ENCODE measurements at places on chromosomes 4 and X.

DNA sequence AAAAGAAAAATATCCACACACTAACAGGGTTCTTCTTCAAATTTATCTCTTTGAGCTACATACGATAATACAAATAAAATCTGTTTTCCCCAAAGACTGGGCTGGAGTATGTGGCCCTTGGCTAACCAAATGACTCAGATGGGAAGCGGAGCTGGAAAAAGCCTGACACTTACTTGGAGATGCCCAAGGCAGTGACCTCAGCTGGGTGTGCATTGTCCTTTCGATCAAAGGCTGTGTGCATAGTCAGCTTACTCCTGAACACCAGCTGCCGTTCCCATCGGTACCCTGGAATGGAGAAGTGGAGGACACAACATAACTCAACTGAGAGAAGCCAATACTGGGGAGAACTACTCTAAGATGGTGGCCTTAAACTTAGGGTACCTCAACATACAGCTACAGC, 95.1 kb downstream of the CDS1 start:
- DNase-seq: no peak

DNA sequence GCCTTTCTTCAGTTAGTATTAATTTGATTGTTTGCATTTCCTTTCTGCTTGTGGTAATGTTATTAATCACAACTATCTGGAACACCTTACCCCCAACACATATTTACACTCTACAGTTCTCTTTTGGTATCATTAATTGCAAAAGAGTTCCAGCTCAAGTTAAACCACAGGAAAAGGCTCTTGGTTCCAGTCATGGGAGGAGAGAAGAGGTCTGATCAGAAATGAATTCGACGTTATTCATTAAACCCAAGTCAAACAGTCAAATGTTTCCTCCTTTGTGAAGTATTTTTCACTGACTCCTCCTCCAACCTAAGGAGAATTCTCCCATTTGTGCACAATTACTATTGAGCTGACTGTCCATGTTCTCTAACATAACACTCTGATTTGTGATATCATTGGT, 91.4 kb downstream of the SLC39A8 start:
- DNase-seq: no peak

DNA sequence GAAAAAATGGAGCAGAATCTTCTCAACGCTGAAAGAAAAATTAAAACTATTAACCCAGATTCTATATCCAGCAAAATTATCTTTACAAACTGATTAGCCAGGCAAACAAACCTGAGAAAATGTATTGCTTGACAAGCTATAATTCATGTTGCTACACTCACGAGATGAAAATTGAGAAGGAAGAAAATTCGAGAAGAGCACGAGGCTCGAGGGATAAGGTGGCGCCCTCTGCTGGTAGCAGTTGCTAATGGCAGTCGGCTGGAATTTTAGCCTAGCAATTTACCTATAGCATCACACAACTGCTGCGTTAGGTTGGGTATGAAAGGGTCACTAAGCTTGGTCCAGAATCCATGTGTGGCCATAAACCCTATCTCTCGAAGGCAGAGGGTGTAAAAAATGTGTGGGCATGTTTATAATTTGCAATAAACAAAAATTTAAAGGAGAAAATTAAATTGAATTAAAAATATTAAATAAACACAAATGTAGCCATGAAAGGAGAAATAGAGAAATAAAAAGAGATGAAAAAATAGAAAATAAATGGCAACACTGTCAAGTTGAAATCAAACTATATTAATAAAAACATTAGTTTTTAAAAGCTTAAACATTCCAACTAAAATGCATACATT, 126.6 kb downstream of the PPP4R3C start:
- no peak for DNase-seq

DNA sequence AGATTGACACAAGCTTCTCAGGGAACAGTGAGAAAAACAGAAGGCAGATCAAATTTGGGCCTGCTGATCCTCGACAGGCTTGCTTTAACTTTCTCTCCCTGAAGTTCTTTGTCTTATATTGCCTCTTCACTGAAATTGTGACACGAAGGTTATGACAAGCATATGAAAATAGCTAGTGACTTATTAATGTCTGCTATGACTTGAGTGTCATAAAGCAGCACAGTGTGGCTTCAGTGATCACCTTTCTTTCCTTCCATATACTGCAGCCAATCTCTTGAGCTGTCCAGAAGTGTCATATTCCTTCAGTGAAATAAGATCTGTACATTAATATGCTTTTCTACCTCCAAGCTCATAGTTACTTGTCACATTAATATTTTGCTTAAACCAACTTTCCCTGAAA, 870.2 kb downstream of the C4orf33 start:
- no peak for DNase-seq

DNA sequence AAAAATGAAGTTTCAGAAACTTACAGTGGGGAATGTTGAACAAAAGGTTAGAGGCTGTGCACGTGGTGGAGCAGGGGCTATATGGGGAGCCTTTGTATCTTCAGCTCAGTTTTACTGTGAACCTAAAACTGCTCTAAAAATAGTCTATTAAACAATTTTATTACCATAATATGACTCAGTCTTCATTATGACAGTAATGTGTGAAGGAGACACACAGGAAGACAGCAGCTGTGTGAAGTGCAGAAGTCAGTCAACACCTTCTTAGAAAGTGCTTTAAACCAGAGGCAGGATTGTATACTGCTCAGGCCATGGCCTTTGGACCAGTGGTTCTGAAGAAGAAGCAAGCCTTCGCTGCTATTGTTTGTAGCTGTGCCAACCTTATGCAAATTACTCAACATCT, 89.7 kb downstream of the ARHGAP10 start:
- DNase-seq: no peak

Measured in amniotic stem cell (primary cell).